Upper lobe of right lung (tissue), 1 donor: ENCODE measurements at places on chromosomes 7 and 10. TPM values are rescaled to one million over a fixed set of nuclear protein-coding genes. Genes with fewer than 3 reads are reported as not detected.

GRCh38 chr7:148732862-148733261 is 34.2 kb downstream of the CUL1 start:
- no peak for DNase-seq

DNA sequence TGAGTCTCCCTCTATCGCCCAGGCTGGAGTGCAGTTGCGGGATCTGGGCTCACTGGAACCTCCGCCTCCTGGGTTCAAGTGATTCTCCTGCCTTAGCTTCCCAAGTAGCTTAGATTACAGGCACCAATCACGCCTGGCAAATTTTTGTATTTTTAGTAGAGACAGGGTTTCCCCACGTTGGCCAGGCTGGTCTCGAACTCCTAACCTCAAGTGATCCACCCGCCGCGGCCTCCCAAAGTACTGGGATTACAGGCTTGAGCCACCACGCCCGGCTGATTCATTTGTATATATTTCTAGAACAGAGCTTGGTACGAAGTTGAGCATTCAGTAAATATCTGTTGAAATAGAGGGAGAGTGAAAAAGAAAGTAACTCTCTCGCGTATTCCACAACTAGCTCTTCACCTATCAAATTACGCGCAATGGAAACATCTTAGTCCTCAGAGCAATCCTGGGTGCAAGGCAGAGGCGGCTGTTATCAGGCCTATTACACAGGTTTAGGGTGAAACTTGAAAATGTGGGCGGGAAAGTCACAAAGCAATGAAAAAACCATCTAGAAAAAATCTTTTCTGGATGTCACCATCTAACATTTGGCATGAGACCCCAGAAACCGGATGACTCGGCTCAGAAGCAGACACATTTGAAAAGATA is 707 bp upstream of the GHITM start:
- DNase-seq = no peak

DNA sequence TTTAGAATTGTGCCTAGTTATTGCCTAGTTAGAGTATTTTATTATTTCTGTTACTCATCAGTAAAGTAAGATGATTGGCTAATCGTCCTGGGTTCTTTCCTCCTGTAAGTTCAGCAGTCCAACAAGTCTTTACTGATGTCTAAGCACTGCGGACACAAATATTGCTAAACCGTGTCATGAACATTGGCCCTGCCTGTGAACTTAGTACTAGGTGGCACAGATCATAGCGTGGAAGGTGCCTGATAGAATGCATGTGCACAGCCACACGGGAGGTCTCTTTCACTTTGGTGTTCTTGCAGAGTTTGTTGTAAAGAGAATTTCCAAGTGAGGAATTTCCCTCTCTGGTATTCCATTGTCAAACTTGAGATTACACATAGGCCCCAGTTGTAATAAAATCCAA is 38.0 kb downstream of the RBM33 start:
- DNase-seq = no peak

- DNase-seq = no peak
Observed at GRCh38 chr7:41994746-41995110, 242.3 kb downstream of the GLI3 start.

GRCh38 chr10:47269294-47269693 is 30.7 kb upstream of the GDF10 start:
- no peak for DNase-seq

GRCh38 chr10:42866115-42866995 is 83.8 kb downstream of the BMS1 start:
- DNase-seq = peak; percentile 91

DNA sequence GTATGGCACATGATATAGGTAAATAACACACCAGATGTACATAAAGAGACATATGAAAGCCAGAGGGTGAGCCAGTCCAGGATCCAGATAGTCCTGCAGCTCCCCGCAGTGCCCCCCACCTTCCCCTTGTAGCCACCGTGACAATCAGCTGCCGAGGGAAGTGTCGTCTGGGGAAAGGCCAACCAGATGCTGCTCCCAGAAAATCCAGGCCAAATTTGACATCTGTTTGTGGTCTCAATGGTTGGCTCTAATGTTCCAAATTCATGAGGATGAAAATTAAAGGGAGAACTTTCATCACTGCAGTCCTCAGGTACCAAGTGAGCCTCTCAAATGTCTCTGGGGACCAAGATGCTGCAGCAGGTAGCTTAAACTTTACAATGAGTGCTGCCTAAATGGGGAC is 210.3 kb downstream of the PTEN start:
- no peak for DNase-seq

GRCh38 chr7:75943864-75944263 is 28.9 kb downstream of the POR start:
- no peak for DNase-seq

- DNase-seq = no peak
Observed at GRCh38 chr10:117823980-117824379, 222.8 kb downstream of the RAB11FIP2 start.

OR2A5 gene
- not detected for total RNA-seq

ZNF487 gene
- 5.6 TPM for total RNA-seq

SFRP4 gene
- 6.7 TPM for total RNA-seq

C1QL3 gene
- not detected for total RNA-seq

CPA2 gene
- not detected for total RNA-seq

JAZF1 gene
- 20.6 TPM for total RNA-seq

PVRIG gene
- total RNA-seq = 1.4 TPM

TAS2R41 gene
- not detected for total RNA-seq

LIPN gene
- 1.0 TPM for total RNA-seq
